ENCODE measurements at places on chromosomes 3 and 15. TPM values are rescaled to one million over a fixed set of nuclear protein-coding genes. Genes with fewer than 3 reads are reported as not detected.

Gene KLHL6
- not detected for total RNA-seq

Gene TTLL13
- total RNA-seq = not detected

Gene CHST13
- not detected for total RNA-seq

Gene ZNF662
- total RNA-seq = 1.0 TPM

Gene EPHA3
- total RNA-seq = 0.15 TPM

Gene ZBED2
- not detected for total RNA-seq

Data from bronchus fibroblast of lung (primary cell).